GM13976 (cell line): ENCODE measurements at places on chromosomes 4 and X.

GRCh38 chrX:48972220-48973164 lies 848 bp upstream of the KCND1 start:
- DNase-seq, result peak; percentile 57

GRCh38 chr4:83282049-83282535 lies 2.5 kb downstream of the COQ2 start:
- DNase-seq, result peak; percentile 52

GRCh38 chr4:79288185-79288584 lies 37.7 kb downstream of the NAA11 start:
- no peak for DNase-seq

- DNase-seq, result peak; percentile 53
Measured at GRCh38 chr4:109994415-109994827, 81.7 kb downstream of the EGF start.

- peak; percentile 70 for DNase-seq
Measured at GRCh38 chrX:153723351-153724251, 586 bp downstream of the BCAP31 start.

DNA sequence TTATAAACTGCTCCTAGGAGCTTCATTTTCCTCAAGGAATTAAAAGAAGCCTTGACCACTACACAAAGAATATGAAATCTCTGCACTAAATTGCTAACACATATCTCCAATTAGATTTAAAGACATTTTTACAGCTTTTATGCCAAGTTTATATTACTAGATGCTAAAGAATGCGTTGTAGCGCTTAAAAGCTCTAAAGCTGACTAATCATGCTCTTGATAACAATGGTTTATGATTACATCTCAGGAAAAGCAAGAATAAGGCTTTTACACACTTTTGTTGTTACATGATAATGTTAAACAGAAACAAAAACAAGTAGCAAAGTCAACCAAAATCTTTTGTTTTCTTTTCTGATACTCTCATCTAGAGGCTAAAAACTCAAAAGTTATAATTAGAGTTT lies 44.7 kb downstream of the SLC10A7 start:
- no peak for DNase-seq

DNA sequence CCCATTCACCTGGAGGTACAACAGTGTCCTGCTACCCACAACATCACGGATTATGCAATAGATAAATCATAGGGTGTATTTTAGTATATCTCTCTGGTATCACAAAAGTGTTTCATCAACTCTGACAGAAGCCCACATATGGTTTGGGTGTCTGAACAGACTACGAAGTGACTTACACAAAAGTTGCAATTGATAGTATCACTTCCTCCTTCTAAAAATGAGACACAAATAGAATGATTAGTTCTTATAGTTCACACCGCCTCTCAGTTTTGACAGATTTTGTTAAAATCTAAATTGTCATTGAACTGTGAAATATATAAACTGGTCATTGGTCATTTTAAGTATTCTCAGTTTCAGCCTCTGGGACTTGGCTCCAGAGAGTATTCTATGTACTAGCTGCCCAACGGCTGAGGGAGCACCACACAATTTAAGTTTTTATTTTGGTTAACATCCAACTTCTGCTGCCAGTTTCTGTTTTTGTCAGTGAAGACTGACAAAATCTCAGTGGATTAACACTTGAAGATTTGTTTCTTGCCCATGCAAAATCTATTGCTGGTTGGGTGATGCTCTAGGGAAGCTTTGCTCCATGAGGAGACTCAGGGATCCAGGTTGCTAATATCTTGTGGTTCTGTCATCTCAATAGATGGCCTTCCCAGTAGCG lies 113.8 kb upstream of the PUDP start:
- DNase-seq, result peak; percentile 59

DNA sequence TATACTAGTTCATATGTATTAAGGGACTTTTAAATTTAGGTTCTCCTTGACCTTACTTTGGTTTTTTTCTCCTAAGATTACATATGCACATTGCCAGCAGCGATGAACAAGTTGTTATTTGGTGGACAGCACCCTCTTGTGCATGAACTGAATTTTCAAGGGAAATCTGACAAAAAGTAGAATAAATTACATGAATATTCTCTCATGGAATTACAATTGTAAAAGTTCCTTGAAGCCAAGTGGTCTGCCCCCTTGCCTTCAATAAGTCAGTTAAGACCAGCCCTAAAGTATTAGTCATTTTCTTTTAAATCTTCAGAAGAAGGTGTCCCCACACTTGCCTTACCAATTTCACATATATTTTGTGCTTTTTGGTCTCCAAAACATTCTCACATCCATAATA lies 30.7 kb upstream of the SMARCA5 start:
- peak; percentile 27 for DNase-seq

DNA sequence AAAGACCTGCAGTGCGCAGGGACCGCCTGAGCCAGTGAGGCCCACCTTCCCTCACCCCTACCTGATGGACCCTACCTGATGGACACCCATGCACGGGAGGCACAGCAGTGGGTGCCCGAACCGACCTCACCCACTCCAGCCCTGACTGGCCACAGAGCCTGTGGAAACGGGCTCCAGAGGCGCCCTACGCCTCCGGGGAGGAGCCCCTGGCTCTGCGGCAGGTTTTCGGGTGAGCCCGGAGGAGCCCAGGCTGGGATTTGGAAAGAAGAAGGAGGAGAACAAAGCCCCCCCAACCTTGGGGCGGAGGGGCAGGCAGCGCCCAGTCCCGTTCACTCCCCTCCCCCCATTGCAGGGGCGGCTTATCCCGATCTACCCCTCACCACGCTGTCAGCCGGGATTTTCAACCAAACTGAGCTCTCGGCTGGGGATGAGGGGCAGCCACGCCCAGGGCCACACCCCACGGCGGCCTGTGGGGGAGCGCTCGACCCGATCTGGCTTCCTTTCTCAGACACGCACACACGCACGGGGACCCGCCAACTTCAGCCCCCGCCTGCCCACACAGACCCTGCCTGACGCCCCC lies 675 bp downstream of the L1CAM start:
- no peak for DNase-seq

DNA sequence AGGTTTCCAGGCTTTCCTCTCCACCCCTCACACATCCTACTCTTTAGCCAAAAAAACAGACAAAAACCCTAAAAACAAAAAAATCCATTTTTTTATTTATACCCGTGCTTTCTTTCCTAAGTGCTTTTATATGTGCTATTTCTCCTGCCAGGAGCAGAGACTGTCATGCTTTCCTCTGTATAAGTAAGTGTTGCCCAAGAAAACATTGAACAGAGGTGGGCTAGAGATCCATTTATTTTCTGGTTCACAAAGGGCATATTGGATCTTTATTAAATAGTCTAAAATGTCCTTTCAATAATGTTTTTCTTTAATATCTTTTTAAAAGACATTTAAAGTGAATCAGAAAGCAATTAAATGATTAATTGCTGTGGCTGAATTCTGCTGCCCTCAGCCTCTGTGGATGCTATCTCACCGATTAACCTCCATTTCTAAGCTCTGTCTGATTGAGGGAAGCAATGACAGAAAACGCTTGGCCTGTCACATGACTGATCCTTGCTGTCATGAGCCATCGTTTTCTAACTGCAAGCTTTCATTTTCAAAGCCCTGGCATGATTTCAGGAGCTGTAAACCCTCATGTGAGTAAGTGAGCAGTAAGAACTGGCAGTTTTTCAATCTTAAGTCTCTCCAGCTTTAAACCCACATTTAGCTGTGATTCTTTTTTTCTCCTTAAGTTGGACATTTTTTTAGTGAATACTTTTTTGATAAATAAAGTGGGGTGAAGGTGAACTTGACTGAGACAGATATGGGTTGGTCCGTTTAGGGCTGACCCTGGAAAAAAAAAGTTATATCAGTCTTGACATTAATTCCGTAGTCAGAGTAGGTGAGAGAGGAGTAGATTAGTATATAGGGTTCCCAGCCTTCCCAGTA lies 180.7 kb upstream of the PGRMC2 start:
- no peak for DNase-seq

DNA sequence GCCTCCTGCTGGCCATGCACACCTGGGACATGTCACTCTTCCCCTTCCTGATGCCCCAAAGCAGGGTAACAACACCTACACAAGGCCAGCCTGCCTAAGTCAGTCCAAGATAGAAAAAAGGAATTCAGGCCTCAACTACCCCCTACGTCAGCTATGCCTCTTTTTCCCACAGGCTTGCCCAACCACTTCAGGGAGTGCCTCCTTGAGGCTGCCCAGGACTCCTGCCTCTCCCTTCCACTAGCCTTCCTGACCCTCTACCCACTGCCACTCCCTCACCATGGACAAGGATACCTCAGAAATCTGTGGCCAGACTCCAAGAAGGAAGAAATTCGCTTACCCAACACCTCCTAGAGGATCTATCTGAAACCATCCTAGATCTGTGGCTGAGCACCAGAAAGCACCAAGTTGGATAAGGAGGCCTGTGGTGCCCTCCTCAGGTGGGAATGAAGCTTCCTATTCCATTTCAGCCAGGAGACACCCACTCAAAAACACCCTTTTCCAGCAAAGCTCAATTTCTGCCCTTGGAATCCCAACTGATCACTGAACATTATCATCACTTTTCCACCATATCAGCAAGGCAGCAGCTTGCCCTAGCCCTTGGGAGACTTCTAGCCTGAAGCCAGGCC lies 1.8 kb downstream of the KDM5C start:
- DNase-seq, result no peak

DNA sequence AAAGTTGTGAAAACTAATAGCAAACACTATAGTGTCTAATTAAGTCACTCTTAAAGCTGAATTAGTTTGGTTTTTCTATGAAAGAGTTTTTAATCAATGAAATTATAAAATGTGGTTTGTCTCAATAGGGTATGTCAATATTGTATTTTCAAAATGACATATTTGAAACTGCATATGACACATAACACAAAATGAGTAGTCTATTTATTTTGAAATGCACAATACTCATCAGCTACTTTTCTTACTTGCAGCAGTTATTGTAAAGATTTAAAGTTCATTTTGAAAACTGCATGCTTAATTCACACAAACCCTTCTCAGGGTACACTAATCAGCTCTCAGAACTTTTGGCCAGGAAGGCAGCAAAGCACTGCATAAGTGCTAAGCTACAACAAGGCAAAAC lies 21.2 kb downstream of the CLGN start:
- DNase-seq, result no peak

GRCh38 chrX:33721927-33722326 lies 410.2 kb downstream of the FAM47A start:
- no peak for DNase-seq

DNA sequence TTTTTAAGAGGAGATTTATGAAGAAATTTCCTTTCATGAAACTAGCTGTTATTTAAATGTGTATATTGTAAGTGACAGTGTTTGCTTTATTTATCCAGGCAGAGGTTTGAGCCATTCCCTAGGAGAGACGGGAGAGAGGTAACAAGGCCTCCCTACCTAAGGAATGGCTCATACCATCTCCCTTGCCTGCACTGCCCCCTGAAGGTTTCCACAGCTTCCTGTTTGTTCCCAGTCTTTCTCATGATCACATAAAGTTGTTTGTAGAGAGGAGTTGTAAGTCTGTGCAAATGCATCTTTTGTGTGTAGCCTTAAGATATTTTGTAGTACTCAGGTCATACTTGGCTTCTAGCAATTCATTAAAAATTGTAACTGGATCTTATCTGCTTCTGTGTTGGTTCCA lies 1504.5 kb upstream of the PCDH10 start:
- no peak for DNase-seq

DNA sequence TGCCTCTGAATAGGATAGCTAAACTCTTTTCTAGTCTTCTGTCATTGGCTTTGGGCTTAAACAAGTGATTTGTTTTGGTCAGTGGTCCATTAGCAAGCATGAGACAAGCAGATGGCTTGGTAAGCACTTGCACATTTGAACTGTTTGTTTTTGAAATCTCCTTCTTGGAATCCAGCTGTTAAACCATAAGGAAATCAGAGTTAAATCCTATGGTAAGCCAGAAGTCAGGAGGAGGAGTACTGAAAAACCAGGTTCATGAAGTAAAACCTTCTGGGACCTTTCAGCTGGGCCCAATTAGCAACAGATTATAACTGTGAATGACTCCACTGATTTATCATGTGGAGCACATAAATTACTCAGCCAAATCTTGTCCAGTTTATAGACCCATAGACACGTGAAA lies 1042.5 kb upstream of the PABPC4L start:
- DNase-seq, result no peak

GRCh38 chr4:157706155-157706554 lies 466.7 kb downstream of the GASK1B start:
- DNase-seq, result no peak

- DNase-seq, result peak; percentile 54
Measured at GRCh38 chr4:153522802-153523094, 56.6 kb downstream of the TMEM131L start.

DNA sequence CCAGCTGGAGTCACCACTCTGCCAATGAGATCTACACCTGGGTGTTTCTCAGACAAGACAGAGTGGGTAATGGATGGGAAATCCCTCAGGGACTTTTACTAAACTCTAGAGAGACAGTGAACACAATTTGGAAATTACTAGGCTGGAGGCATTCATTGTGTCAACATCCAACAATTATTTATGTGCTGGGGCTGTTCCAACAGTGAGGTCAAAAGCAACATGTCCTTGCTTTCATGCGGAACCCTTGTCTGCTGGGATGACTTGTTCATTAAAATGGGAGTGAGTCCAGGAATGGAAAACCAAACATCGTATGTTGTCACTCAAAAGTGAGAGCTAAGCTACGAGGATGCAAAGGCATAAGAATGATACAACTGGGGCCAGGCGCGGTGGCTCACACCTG lies 54.0 kb downstream of the DRD5 start:
- no peak for DNase-seq

- DNase-seq, result no peak
Measured at GRCh38 chr4:62263454-62263853, 1063.3 kb downstream of the ADGRL3 start.

DNA sequence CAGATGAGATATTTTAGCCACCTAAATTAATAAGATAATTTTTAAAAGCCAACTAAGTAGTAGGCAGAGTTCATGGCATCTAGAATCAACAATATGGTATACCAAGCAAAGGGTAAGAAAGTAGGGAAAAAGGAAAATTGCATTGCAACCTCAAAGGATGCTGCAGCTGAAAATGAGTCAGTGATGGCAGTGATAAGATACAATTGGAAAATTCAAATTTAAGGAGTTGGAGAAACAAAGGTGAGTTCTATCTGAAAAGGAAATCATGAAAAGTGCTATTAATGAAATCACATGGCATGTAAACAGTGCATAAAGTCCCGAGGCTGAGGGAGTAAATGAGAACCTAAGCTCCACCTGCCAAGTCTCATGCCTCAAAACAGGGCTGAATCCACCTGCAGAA lies 33.9 kb downstream of the SHROOM4 start:
- no peak for DNase-seq
